Activated CD8-positive, alpha-beta memory T cell treated with anti-CD3 and anti-CD28 coated beads, Interleukin-2, amount 10 ng/mL, durations not matched to agents 7 days and 5 days (primary cell): ENCODE measurements at places on chromosomes 16 and 17. TPM values are rescaled to one million over a fixed set of nuclear protein-coding genes. Genes with fewer than 3 reads are reported as not detected.
A peak's percentile ranks its signal among the peaks of the same experiment; 100 is the strongest.

GRCh38 chr17:50769884-50770283 lies 2.6 kb upstream of the ANKRD40CL start:
- no peak overlapping the region for H3K27ac ChIP-seq
- peaks cover 18% of the 10 kb centered on the region for H3K27me3 ChIP-seq
- H3K4me1 ChIP-seq, result peaks cover 29% of the 10 kb centered on the region
- DNase-seq, result peak; percentile 12
- no peaks in the 10 kb centered on the region for H3K36me3 ChIP-seq

- peaks cover 6% of the 10 kb centered on the region for H3K4me1 ChIP-seq
- H3K27ac ChIP-seq, result no peak overlapping the region
- H3K27me3 ChIP-seq, result no peaks in the 10 kb centered on the region
- no peak for DNase-seq
These were observed 6.3 kb downstream of the MYBBP1A start for GRCh38 chr17:4548721-4549531.

GRCh38 chr16:73231379-73231778 lies 183.5 kb upstream of the ZFHX3 start:
- H3K4me1 ChIP-seq, result no peaks in the 10 kb centered on the region
- H3K4me3 ChIP-seq, result no peak overlapping the region
- no peaks in the 10 kb centered on the region for H3K36me3 ChIP-seq

GRCh38 chr16:66476328-66477027 lies 49.4 kb downstream of the BEAN1 start:
- H3K27ac ChIP-seq, result no peak overlapping the region
- no peaks in the 10 kb centered on the region for H3K27me3 ChIP-seq
- DNase-seq, result peak; percentile 60
- H3K36me3 ChIP-seq, result no peaks in the 10 kb centered on the region

Gene KLHL36
- total RNA-seq, result 38.5 TPM
